Neuronal stem cell (in vitro differentiated cells): ENCODE measurements at places on chromosomes 13 and 19.

- no peak for DNase-seq
These were observed 194.5 kb downstream of the NBEA start for GRCh38 chr13:35136585-35136984.

GRCh38 chr13:38283346-38283745 lies 66.3 kb upstream of the UFM1 start:
- DNase-seq, result no peak

DNA sequence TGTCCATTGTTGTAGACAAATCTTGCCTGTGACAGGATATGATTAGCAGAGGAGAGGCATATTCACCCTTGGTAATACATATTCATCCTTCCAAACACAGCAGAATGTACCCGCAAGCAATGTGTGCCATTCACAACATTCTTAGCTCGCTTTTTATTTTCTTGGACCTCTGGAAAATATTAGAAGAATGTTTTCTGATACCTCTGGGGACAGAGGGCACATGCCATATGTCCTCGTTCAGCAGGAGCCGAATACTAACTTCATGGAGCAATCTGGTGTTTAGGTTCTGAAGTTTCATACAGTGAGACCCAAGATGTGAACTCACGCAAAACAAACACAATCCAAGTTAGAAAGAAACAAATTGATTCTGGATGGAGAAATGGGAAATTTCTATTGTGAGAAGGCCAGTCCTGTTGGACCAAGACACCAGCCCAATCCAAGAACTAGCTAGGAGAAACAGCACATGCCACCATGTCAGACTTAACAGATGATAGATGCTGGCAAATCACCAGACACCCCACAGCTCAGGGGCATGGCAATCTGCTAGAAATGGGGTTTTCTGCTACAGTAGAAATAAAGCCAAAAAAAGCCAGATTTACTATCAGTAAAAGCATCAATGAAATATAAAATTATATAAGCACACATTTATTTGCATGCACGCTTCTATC lies 297.4 kb downstream of the DCLK1 start:
- DNase-seq, result no peak

GRCh38 chr13:60227158-60227557 lies 63.4 kb upstream of the DIAPH3 start:
- no peak for DNase-seq

- no peak for DNase-seq
These were observed 129.9 kb downstream of the GPC6 start for GRCh38 chr13:93356469-93356868.

DNA sequence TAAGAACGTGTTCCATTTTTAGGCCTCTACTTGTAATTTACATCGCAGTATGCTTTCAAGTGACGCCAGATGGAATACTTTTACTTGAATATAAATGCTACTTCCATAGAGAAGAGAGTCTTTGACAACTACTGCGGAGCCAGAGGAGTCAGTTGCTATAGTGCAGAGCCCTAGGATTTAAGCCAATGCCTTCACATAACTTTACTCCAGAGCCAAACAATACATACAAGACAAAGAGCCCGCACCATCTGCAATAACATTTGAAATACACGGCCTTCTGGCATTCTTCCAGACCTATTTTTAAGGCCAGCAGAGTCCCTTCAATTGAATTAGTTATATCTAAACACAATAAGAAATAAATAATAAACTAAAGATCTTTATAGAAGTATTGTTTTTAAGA lies 59.4 kb downstream of the XPO4 start:
- no peak for DNase-seq
